HuH-7 (cell line): ENCODE measurements at places on chromosomes 2 and 18.

- DNase-seq, result no peak
Measured at GRCh38 chr2:43312755-43313641, 86.6 kb upstream of the ZFP36L2 start.

GRCh38 chr2:236583621-236584203, 14.1 kb downstream of the ACKR3 start:
- DNase-seq, result no peak

DNA sequence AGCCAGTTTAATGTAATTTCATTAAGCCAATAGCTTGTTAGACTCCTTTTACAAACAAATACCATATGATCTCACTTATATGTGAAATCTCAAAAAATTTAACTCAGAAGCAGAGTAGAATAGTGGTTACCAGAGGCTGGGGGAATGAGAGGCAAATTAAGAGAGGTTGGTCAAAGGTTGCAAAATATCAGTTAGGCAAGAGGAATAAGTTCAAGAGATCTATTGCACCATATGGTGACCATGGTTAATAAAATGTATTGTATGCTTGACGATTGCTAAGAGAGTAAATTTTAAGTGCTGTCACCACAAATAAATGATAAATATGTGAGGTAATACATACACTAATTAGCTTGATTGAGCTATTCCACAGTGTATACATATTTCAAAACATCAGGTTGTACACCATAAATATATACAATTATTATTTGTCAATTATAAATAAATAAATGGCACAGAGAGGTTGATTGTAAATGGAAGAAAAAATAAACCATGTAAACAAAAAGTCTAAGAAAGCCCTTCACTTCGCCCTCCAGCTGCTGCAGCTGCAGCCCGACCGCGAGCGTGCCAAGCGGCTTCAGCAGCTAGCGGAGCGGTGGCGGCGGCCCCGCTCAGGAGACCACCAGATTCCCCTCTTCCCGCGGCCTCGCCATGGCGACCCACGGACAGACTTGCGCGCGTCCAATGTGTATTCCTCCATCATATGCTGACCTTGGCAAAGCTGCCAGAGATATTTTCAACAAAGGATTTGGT, 23.0 kb upstream of the ACTR2 start:
- no peak for DNase-seq

DNA sequence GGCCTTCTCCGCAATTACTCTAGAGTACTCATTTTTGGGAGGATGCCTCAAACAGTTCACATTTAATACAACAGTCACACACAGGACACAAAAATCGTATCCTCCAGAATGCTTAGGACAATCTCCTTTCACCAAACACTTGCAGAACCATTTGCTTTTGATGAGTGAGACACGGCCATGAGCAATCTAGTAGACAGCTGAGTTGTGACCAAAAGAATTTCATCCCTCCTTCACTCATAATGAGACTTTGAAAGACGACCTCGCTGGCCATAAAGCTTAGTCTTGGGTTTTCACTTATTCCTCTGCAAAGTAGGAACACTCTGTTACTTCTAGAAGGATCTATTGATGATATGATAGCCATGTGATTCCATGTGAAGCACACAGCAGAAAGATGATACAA, 87.5 kb upstream of the SLC35G4 start:
- DNase-seq, result no peak

GRCh38 chr2:61363580-61363979, 107.3 kb downstream of the USP34 start:
- DNase-seq, result no peak

- peak; percentile 52 for DNase-seq
Measured at GRCh38 chr18:80157708-80158343, 48.8 kb downstream of the ADNP2 start.

DNA sequence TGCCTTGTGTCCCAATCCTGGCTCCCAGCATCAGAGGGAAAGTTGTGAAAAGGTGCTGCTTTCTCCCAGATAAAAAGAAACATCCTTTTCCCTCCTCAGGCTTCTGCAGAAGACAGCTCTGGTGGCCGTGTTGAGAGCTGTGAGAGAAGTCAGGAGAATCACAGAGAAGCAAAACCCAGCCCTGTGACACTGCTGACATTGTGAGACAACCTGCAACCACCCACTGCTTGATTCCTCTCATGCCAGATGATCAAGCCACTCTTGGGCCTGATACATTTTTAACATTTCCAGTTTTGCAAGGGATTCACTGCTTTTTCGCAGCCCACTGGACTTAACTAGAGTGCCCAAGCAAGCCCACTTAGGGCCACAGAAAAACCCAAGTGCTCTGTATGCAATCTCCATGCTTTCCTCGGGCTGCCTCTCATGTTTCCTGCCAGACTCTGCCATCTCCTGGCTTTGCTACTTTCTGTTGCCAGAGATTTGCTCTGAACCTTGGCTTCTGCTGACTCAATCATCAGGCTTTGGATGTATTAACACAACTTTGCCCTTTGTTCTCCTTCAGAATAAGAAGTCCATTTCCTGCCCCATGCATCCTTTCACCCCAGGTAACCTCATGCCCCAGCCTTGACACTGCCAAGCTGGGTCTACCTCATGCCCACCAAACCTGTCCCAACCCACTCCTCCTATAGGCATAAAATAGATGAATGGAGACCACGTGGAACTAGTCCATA, 24.9 kb upstream of the TTR start:
- no peak for DNase-seq

DNA sequence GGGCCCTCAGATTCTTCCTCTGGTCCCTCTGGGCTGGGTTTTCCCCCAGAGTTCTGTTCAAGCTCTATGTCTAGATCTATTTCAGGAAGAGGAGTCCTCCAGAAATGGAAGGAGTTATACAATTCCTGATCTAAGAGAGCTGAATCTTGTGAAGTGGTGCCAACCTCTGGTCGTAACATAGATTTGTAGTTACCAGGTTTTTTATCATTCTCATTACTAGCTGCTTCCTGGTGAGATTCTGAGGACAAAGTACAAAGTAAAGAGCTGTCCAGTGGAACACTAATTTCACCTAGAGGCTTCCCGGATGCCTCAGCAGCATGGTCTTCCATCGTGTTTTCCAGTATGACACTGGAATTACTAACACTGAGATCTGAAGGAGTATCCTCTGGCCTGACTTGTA, 44.1 kb downstream of the PPP4R1 start:
- DNase-seq, result no peak

DNA sequence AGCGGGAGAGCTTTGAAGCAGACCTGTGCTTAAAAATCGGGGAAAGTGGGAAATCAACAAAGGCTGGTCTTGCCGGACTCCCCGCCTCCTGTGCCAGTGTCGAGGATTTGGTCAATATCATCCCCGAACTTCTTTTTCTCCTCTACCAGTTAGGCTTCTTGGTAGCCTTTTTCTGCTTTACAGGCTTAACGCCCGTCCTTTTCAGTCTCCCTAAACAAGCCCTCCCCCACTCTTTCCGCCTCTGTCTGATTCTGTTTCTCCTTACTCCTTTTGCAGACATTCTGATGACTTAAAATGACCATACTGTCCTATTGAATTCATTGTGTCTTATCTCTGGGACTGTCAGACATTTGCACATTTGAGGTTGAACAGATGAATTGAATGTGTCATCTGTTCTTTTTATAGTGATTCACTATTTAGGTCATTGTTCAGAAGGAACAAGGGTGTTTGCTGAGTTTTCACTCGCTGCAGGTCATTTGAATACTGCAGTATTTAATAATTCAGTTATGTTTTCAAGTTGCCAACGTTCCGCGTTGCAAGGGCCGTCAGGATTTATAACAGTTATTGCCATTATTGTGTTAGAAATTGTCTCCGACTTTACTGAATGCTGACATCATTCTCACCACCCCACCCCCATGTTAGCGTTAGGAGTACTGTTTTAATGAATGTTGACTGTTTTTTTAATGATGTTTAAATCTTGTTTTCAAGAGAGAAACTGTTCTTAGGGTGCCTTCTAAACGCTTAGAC, 1.1 kb downstream of the ITGAV start:
- DNase-seq, result no peak

DNA sequence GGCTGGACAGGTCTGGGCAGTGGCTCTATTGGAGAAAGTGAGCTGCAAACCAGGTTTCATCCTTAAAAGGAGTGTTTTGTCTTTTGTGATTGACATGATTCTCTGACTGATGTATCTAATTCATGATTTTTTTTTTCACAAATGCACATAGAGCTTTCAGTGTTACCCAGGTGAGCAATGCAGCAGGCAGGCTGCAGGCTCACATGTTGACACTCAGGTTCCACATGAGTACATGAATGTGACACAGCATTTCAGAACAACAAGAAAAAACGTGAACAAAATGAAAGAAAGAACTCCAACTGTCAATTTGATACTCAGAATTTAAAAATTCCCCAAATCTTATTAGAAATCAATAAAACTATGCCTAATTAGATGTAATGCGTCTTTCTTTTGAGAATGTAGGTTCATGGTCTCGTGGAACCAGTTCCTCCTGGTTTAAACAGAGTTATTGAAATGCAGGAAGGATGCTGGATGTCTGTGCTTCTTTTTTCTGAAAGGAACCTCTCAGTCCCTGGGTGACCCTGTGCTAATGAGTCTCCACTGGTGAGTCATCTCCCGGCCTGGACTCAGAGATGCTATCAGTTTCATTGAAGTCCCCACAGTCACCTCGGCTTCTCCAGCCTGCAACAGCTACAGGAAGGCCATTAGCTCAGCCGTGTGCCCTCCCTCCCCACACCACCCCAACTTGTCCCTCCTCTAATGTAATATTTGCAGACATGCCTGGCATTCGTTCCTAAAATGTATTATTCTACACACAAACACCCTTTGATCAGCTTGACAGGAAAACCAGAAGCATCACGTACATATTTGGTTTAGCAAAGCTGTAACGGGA, 430.4 kb downstream of the LPIN1 start:
- DNase-seq, result no peak

DNA sequence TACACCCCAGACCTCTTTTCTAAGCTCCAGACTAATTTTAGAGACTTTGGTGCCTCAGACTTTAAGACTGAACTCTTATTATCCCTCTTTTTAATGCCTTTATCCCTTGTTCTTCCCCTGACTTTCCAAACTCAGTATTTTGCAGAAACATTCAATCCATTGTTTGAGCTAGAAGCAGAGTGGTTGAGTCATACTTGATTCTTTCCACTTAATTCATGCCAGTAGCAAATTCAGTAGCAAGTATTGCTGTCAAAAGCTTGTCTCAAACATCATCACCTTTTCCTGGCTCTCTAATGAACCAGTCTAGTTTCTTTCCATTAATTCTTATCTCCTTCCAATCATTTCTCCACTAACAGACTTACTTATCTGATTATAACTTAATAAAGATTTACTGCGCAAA, 699.7 kb upstream of the ZNF804A start:
- no peak for DNase-seq

GRCh38 chr2:185857691-185858090, 119.1 kb downstream of the FSIP2 start:
- no peak for DNase-seq

DNA sequence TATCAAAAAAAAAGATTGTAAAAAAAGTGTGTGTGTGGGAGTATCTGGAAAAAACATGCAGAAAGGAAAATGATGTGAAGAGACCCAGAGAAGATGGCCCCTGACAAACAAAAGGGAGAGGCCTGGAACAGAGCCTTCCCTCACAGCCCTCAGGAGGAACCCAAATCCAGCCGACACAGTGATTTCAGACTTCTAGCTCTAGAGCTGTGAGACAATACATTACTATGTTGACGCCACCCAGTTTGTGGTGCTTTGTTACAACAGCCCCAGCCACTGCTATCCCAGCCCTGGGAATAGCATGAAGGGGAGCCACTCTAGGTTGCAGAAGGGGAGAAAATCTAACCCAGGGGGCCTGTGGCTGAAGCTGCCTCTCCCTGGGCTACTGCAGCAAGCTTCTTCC, 59.0 kb upstream of the ZBTB7C start:
- DNase-seq, result no peak

- peak; percentile 48 for DNase-seq
Measured at GRCh38 chr2:200405599-200406298, 99.3 kb downstream of the SPATS2L start.

DNA sequence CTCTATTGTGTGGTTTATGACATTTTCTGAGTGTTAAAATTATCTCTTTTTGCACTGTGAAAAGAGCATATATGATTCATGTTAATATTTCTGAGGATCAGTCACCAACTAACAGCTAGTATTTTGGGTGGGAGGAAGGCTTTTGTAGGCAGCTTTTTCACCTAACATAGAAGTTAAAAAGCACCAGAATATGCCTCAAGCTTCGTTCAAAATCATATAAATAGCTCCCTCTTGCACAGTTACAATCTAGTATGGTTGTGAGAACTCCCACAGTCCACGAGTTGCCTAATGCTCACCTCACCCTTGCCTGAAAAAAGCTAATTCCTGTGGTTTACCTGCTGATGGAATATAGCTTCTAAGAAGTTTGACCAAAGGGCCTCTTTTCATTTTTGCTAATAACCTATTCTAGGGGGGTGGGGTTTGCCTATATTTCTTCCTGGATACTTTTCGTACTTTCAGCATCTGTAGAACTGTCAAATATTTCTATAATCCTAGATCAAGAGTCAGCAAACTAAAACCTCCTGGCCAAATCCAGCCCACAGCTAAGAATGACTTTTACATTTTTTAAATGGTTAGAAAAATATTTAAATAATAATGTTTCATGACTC, 167.1 kb upstream of the FOSL2 start:
- no peak for DNase-seq

DNA sequence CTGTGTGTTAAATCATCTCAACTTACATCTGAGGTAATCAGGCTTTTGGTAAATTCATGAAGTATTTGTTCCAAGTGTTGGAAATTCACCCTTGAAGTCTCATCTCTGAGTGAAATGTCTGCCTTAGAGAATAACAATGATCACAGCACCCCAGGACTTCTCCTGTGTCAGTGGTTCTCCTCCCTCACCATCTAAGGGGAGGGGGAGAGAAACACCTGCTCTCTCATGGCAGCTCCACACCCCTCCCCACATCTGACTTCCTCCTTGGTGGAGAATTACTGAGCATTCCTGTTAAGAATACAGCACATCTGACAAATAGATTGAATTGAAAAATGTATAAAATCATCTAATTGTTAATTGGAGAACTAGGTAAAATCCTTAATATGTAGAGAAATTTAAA, 532.1 kb downstream of the RNF144A start:
- DNase-seq, result no peak

GRCh38 chr2:105777031-105777482, 32.3 kb downstream of the NCK2 start:
- no peak for DNase-seq

DNA sequence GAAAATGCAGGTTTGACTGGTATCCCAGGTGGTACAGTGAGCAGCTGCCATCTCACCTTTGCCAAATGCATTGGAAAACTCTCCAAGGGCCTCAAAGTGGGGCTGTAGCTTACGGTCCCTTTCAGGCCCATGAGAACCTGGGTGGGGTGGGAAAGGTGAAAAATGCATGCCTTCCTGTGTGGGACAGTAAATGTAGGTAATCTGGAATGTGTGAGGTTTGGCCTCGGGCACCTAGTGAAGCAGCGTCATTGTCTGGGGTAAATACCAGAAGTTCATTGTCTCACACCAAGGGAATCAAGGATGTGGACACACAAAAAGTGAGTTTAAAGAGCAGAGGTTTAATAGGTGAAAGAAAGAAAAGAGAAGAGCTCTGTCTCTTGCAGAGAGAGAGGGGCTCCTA, 36.6 kb downstream of the TIMM21 start:
- no peak for DNase-seq

GRCh38 chr18:76373297-76373696, 121.7 kb downstream of the ZNF516 start:
- DNase-seq, result no peak
